ENCODE measurements at places on chromosomes 12 and 14.

- no peak for DNase-seq
Observed at GRCh38 chr12:92847368-92847767, 81.7 kb downstream of the EEA1 start.

DNA sequence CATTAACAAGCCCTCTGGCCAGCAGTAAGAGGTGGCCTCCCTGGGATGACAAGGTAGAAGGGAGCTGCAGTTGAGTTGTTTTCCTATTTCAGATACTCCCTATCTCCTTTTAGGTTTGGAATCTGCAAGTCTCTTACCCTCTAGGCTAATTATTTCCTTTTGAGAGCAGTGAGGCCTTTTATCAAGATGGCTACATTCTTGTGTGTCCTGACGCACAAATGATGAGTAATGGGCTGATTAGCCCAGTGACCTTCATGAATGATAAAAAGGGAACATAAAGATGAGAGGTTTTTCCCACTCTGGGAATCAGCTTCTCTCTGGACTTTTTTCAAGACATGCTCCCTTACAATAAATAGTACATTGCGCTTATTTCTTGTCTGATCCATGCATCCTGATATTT is 22.9 kb downstream of the DYRK2 start:
- no peak for DNase-seq

GRCh38 chr12:74999474-74999873 is 210.2 kb downstream of the KCNC2 start:
- no peak for DNase-seq

GRCh38 chr12:89947437-89948270 is 239.0 kb upstream of the ATP2B1 start:
- no peak for DNase-seq

DNA sequence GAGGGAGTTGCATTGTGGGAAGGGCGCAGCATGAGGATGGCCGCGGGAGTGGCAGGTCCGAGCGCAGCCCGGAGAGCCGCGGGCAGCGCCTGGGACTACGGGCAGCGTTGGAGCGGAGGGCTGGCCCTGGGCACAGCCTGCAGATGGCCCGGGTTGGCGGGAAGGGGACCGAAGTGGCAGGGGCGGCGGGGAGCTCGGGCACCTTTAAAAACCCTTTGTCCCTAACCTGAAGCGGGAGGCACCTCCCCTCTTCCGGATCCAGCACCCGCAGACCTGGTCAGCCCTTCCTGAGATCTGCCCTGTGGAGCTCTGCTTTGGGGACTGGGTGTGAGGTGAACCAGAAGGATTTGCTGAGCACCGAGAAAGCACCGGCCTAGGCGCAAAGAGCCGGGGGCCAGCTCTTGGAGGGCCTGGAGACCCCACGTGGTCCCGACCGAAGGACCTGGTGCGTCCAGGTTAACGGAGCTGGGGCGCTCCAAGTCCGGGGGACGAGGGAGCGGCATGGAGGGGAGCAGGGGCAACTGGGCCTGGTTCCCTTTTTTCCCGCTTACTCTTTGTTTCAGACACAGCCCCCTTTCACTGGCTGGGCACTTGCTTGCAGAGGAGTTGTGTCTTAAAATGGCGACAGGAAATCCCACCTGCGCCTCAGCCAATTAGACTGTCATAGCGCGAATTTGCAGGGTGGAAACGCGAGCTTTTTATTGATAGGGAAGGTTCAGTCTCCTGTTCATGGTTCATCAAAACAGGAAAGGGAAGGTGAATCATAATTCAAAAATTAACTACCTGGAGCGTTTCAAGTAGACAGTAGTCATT is 792 bp upstream of the SLC38A1 start:
- DNase-seq: no peak

All from NCI-H1694 (cell line).